ENCODE measurements at places on chromosomes 11 and 22. TPM values are rescaled to one million over a fixed set of nuclear protein-coding genes. Genes with fewer than 3 reads are reported as not detected.

MMP27 gene
- total RNA-seq, result not detected

DERL3 gene
- total RNA-seq, result 1.5 TPM

OR10D3 gene
- not detected for total RNA-seq

ACTN3 gene
- total RNA-seq, result 0.07 TPM

SMIM35 gene
- not detected for total RNA-seq

OR2AG2 gene
- total RNA-seq, result 0.07 TPM

OR52I1 gene
- total RNA-seq, result not detected

SMDT1 gene
- total RNA-seq, result 10.8 TPM
